ENCODE measurements at places on chromosomes 13 and 19.

DNA sequence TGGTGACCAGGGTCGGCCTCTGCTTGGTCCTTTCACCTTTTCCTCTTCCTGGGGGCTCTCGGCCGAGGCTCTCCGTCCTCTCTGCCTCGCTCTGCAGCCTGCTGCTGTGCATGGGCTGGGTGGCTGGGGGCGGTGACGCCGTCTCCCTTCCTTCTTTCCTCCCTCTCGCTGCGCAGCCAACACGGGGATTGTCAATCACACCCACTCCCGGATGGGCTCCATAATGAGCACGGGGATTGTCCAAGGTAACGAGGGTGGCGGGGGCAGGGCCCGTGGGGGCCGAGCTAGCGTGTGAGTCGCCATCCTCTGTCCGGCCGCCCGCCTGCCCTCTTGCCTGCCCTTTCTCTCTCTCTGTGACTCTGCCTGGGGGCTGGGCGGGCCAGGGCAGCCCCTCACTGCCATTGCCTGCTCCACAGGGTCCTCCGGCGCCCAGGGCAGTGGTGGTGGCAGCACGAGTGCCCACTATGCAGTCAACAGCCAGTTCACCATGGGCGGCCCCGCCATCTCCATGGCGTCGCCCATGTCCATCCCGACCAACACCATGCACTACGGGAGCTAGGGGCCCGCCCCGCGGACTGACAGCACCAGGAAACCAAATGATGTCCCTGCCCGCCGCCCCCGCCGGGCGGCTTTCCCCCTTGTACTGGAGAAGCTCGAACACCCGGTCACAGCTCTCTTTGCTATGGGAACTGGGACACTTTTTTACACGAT lies 7.1 kb downstream of the YIPF2 start:
- DNase-seq = no peak

DNA sequence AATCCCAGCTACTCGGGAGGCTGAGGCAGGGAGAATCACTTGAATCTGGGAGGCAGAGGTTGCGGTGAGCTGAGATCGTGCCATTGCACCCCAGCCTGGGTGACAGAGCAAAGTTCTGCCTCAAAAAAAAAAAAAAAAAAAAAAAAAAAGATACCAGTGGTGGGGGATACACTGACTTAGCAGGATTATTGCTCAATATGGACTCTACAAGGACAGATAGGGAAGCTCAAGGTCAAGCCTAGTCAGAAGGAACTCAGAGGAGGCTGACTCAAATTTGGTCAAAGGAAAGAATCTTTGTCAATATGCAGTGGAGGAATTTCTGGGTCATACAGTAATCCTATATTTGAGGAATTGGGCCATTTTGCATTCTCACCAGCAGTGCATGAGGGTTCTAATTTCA lies 6.7 kb upstream of the DIAPH3 start:
- no peak for DNase-seq

GRCh38 chr13:77516342-77516789 lies 19.1 kb upstream of the SCEL start:
- DNase-seq = no peak

DNA sequence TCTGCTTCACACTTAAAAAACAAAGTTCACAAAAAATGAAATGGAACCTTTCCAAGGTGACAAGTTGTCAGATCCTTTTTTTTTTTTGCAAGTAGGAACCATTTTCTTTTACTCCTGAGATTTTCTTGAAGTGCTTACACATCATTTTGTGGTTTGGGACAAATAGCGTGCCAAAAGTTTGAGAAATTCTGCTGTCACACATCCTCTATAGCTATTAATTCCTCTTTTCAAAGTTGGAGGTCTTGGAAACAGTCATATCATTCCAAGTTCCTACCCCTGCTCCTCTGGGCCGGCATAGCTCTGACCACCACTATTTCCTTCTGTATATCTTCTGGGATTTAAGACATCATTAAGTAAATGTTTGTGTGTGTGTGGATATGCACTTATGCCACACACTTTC lies 421.6 kb upstream of the SLC10A2 start:
- DNase-seq = no peak

- DNase-seq = no peak
These were observed 34.4 kb downstream of the MAP4K1 start for GRCh38 chr19:38583219-38583984.

GRCh38 chr19:5903056-5903623 lies 450 bp downstream of the NDUFA11 start:
- DNase-seq = no peak

DNA sequence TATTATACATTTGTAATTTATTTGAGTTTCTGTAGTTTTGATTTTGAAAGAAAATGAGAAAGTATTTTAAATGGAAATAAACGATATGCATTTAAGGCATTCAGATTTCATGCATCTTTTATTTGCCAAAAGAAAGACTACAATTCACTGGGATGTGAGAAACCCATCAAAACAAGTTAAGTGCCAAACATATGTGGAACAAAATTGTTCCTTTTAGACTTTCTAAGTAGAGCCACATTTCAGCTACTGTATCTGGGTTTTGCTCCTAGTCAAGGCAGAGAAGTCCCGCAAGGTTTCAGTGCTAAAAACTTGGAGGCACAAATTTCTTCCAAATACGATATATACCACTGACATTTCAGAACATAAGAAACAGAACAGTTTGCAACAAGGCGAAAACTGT lies 1191.9 kb downstream of the SLITRK5 start:
- DNase-seq = no peak

DNA sequence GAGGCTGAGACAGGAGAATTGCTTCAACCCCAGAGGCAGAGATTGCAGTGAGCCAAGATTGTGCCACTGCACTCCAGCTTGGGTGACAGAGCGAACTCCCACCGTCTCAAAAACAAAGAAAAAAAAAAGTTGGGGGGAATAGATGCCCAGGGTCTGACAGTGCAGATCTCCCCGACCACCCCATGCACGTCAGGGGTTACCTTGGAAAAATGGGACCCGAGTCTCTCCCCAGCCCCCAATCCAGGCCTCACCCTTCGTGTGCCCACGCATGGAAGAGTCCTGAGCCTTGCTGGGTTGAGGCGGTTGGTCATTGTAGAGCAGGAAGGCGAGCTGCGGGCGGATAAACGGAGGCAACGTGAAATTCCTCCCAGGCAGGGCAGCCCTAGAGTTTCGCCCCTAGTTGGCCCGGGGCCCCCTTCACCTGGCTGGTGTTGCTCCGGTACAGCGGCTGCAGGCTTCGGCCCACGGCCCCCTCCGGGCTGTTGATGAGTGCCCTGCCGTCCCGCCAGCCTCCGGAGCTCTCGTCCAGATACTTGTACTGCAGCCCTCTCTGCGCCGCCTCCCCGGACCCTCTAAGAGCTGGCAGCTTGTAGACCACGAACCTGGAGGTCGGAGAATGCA lies 588 bp downstream of the DNASE2 start:
- DNase-seq = no peak

DNA sequence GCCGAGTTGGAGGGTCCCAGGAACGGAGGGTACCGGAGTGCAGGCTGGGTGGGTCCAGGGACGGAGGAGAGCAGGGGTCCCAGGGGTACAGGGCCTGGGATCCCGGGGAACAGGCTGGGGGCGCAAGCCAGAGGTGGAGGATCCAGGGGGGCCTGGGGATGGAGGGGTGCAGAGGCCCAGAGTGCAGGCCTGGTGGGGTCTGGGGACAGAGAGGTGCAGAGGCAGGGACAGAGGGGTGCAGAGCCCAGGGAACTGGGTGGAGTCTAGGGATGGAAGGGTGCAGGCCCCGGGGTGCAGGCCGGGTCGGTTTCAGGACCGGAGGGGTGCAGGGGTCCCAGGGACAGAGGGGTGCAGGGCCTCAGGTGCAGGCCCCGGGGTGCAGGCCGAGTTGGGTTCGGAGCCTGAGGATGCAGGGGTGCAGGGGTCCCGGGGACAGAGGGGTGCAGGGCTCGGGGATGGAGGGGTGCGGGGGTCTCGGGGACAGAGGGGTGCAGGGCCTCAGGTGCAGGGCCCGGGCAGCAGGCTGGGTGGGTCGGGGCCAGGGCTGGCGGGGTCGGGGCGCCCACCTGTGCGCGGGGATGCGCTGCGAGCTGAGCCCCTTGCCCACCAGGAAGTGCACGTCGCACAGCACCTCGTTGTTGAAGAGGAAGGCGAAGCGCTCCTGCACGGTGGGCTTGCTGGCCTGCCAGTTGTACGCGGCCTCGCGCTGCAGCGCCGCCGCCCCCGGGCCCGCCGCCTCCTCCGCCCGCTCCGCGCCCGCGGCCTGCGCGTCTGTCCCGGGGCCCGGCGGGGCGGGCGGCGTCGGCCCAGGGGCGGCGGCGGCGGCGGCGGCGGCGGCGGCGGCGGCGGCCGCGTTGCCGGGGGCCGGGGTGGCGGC lies 545 bp downstream of the BTBD2 start:
- no peak for DNase-seq

- no peak for DNase-seq
These were observed 4.0 kb downstream of the IGFLR1 start for GRCh38 chr19:35738021-35738886.

DNA sequence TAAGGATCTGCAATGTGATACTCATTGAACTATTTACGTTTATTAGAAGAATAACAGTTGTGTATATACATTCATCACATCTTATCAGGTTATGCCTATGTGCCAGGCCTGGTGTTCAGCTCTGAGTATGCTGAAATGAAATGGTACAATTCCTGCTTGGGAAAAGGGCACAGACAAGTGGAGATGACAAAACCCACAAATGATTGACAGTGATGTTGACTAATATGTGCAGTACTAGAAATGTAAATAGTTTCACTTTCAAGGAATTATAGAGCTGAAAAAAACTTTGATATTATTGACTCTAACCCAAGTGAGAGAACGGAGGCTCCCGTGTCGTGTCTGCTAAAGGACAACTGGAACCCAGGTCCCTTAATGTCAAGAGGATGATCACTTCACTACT lies 386.8 kb upstream of the DACH1 start:
- DNase-seq = no peak

GRCh38 chr19:20066861-20067260 lies 10.9 kb upstream of the ZNF90 start:
- DNase-seq = no peak

GRCh38 chr13:20170921-20171320 lies 10.1 kb upstream of the GJA3 start:
- no peak for DNase-seq

DNA sequence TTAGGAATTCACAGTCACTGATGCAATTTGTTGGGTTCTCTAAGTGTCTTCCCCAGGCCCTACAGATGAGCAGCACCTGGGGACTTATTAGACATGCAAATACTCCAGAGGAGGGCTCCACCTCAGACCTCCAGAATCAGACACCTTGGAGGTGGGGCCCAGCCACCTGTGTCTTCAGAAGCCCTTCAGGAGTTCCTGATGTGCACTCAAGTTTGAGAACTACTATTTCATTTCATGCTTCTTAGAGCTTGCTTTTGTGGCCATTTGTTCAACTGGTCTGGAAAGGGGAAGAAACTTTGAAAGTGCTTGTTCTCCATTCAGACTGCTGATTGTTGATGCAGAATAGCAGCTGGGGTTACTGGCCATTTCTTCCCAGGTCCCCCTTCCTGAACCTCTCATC lies 472.0 kb downstream of the COG6 start:
- no peak for DNase-seq

GRCh38 chr19:17564781-17565180 lies 9.3 kb downstream of the COLGALT1 start:
- no peak for DNase-seq

DNA sequence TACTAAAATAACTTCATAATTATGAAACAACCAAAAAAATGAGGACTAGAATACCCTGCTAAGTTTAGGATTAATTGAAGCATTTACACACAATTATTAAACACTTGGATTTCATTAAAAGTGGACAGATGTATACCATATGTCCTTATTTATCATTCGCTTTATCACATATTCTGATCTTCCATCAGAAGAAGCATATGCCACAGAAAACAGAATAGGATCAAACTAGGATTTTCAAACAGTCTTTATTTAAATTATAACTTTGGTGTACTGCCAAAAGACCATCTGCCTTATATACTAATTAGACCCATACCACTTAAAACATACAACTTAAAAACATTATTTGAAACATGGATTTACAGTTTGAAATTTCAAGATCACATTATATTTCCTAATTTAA lies 727.1 kb upstream of the KLHL1 start:
- no peak for DNase-seq

DNA sequence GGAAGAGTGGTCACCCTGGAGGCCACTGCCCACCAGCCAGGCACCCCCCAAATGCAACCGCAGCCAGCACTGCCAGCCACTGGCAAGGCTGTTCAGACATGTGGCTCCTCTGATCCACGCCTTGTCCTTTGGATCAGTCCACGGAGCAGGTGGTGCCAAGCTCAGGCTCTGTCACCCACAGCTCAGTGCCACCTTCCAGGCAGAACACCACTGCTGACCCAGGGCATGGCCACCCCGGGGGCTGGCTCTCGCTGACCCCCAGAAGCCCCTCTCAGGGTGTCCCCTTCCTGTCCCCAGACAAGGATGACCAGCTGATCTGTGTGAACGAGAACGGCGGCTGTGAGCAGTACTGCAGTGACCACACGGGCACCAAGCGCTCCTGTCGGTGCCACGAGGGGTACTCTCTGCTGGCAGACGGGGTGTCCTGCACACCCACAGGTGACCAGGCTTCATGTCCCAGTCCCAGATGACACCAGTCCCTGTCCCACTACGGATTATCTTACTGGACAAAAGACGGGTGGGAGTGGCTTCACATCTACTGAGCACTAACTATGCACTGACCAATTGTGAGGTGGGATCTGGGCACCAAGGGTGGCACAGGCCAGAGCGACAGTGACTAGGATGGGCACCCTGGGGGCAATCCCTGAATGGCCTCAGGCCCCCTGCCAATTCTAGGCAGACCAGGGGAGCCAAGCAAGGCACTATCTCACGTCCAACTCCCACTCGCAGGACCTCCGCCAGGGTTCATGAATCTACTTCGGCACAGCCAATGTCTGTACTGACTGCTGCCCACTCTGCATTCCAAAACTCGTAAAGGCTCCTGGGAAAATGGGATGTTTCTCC lies 7.0 kb upstream of the F10 start:
- DNase-seq = peak; percentile 8

- DNase-seq = no peak
These were observed 9.7 kb upstream of the ARHGAP45 start for GRCh38 chr19:1057176-1057855.

DNA sequence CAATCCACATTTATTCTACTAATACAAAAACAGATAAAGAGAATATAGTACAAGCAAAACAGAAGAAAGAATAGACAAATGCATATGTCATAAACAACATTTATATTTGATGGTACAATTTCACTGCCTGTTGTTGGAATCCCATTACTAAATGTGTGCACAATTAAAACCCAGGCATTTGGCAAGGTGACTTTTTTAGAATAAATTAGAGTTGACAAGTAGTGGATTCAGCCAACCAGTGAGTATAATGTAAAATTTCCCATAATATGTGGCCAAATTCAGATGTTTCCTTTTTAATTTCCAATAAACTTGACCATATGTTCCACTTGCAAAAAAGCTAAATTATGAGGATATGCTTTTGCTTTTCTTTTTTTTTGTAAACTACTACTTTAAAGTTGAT lies 1578.8 kb downstream of the OLFM4 start:
- no peak for DNase-seq

DNA sequence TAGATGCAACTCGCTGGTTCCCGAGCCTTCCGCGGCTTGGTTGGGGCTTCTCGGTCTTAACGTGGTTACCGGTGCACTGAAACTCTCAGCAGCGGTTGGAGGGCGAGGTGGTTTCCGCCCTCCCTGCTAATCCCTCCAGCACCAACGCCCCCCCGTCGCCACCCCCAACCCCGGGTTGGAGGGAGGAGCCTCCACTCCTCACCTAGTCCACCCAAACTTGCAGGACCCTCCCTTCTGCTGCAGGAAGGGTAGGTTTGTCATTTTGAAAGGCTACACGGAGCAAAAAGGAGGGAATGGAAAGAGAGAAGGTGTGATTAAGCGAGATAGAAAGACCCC lies 465.0 kb downstream of the ITGBL1 start:
- DNase-seq = no peak

GRCh38 chr13:51518827-51519226 lies 65.4 kb upstream of the WDFY2 start:
- no peak for DNase-seq
